ENCODE measurements at places on chromosomes 4 and X.

DNA sequence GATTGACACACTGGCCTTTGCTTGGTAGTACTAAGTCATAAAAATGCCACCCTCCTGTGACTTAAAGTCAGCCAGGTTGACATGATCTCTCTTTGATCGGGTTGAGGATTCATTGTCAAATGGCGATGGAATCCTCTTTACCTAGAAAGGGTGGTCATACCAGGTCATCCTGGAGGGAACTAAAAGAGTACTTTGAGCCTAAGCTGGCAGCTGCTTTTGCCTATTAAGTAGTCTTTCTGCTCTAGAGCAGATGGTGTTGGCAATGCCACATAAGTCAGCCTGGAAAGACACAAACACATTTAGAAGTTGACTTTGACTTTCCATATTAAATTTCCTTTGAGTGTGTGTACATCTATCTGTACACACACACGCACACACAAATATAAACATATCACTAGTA lies 39.2 kb upstream of the C4orf54 start:
- DNase-seq: no peak

- no peak for DNase-seq
Observed at GRCh38 chrX:123834116-123834515, 25.7 kb upstream of the XIAP start.

GRCh38 chr4:42519803-42520417 lies 122.6 kb downstream of the SHISA3 start:
- peak; percentile 3 for DNase-seq

DNA sequence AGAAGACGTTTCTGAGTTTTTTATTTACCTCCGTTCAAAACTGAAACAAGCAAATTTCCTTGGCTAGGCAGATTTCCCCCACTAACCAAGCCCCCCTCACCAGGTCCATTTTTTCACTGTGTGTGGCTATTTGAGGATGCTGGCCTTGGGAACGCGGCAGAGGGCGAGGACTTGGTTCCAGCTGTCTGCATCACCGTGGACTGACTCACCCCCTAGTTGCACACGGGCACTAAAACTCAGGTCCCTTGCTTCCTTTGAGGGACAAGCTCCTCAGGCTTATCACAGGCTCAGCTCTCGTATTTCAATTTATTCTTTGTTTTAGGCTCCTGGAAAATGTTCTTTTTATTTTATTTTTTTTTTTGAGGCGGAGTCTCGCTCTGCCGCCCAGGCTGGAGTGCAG lies 8.4 kb upstream of the MTNR1A start:
- DNase-seq: no peak

- no peak for DNase-seq
Observed at GRCh38 chr4:146486565-146486964, 35.2 kb downstream of the SLC10A7 start.

- no peak for DNase-seq
Observed at GRCh38 chrX:120021927-120022326, 55.6 kb downstream of the RHOXF2B start.

Data from stimulated activated CD8-positive, alpha-beta memory T cell treated with anti-CD3 and anti-CD28 coated beads, Interleukin-4, amount 100 ng/mL, for 1 hour (primary cell).